ENCODE measurements at places on chromosomes 7 and 10.

DNA sequence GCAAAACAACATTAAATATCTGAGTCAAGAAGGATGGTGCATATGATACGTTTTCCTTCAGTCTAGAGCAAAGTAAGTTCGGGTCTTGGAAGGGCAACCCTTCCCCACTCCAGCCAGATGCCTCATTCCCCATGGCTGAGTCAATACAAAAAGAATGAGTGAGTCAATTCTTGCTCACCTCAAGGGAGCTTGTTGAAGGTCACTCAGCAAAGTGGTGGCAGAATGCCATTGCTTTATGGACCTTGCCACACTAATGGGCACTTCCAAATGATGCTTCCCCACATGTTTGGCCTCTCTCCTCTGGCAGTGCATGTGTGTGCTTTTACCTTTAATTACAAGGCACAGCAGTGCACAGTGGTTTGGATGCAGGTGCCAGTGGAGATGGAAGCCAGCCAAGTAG is 296.5 kb downstream of the SORCS3 start:
- no peak for DNase-seq

DNA sequence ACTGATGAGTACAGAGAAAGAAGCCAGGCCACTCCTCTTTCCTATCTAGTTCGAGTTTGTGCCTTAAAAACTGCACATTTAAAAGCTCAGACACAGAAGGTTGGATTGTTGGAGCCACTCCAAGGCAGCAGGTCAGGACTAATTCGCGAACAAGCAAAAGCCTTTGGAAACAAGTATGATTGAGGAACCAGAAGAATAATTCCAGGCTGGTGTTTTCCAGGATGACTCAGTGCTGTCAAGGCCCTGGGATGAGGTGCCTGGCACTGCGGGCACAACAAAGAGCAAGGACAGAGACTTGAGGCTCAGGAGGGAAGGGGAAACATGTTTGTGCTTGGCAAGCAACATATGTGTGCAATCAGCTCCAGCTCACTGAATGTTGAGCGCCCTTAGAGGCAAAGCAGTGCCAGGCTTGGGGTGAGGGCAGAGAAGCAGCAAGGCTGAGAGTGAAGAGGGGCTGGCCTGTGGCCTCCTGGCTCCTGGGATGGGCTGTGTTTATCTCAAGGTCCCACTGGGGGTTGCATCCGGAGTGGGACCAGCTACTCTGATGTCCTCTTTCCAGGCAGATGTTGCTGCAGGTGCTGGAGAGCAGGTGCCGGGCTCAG is 44.1 kb downstream of the VSTM4 start:
- DNase-seq, result no peak

DNA sequence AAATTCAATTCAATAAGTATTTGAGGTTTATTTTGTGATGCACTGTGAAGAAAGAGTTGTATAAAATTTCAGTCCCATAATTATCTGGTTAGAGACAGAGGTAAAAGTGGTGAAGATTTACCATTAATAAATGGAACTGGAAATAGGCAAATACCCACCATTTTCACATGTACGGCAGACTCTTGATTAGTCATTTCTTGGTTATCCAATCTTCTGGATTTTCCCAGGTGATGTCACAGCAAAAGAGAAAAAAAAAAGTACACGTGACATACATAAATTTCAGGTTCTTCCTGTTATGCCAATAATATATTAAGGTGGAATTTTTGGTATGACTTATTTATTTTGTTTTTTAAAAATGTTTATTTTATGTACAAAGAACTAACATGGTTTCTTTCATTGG is 26.8 kb downstream of the NT5C3A start:
- DNase-seq, result no peak

- no peak for DNase-seq
Observed at GRCh38 chr10:24777196-24777595, 53.5 kb upstream of the ARHGAP21 start.

GRCh38 chr10:13969792-13970140 is 361.0 kb downstream of the FRMD4A start:
- DNase-seq, result no peak

DNA sequence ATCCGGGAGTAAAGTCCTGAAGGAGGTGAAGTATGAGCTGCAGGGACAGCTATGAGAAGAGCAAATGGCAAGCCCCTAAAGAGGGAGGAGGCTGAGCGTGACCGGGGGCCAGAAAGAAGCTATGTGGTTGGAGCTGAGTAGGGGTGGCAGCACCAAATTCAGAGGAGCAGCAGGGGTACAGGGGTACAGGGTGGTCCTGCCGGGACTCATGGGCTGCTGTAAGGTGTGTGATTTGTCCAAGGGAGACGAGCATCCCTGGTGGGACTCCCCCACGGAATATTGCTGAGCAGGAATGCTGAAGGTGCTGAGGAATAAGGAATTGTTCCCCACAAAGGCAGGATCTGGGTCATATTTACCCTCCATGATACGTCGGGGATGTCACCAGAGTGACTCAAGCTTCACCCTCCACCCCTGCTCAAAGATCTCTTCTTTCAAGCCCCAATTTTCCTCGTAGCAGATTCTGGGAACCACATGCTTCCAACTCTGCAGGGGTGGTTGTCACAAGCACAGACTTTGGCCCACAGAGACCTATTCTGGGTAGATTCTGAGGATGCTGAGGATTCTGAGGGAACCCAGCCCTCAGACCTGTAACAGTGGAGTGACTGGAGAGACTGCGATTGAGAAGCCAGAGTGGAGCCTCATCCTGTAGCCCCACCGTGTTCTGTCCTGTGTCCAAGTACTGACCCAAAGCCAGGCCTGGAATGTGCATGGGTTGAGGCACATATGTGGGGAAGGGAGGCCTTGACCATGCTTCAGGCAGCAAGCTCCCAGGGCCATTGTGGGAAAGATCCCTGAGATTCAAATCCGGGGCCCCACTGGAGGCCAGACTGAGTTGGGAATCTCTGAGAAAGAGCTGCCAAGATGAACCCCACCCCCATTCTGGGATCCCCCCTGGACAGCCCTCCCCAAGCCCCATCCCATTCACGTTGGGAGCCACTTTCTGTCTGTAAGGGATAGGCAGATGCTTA is 4.2 kb downstream of the SFTPD start:
- DNase-seq, result no peak

- peak; percentile 82 for DNase-seq
Observed at GRCh38 chr10:72274730-72275350, 1.1 kb downstream of the DDIT4 start.

DNA sequence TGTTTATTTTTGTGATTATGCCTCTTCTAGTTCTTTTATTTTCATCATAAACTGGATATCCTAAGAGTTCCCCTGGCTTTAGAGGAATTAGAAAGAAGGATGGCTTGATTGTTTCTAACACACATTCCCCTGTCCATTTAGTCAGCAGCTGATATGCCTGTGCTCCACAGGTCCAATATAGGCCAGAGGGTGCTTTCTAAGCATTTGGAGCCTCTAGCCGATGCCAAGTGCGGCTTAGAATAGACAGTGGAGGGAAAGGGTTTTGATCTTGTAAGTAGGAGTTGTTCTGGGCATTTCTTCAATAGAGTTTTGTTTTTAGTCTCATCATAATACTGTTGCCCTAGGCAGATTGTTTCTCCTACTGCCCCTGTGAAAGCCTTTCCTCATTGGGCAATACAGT is 6.6 kb downstream of the CYP3A43 start:
- DNase-seq, result no peak

DNA sequence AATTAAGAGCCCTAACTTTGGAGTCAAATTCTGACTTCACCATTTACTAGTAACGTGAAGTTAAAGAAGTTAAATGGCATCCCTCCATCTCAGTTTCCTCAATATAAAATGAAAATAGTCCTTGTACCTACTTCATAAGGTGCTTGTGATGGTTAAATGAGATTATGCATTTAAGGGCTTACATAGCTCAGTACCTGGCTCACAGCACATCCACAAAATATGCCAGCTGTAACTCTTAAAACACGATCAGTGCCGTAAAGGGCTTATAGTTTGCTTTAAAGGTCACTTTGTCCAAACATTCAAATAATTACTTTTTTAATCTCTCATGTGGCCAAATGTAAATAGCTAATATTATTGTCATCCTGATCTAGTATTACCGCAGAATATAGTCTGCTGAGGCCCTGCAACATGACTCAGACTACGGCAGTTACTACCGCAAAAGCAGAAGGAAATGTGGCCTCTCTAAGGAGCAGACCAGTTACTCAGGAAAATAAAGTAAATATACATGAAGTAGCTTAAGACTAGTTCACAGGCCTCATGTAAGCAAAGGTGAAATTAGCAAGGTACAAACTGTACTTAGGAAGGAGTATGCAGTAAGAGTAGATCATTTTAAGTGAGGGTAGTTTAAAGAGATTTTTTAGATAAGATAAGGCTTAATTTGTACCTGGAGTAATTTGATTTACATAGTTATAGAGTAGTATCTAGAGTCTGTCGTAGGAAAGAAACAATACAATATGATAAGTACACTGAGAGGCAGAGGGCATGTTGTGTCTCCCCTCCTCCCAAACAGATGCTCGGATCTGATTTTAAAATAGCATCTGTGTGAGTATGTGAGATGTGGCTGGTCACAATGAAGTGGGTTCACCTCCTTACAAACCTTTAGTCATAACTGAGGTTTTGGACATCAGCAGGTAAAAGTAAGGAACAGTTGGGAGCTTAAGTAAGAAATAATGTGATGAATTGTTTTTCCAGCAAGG is 13.1 kb downstream of the CASP2 start:
- DNase-seq, result no peak

DNA sequence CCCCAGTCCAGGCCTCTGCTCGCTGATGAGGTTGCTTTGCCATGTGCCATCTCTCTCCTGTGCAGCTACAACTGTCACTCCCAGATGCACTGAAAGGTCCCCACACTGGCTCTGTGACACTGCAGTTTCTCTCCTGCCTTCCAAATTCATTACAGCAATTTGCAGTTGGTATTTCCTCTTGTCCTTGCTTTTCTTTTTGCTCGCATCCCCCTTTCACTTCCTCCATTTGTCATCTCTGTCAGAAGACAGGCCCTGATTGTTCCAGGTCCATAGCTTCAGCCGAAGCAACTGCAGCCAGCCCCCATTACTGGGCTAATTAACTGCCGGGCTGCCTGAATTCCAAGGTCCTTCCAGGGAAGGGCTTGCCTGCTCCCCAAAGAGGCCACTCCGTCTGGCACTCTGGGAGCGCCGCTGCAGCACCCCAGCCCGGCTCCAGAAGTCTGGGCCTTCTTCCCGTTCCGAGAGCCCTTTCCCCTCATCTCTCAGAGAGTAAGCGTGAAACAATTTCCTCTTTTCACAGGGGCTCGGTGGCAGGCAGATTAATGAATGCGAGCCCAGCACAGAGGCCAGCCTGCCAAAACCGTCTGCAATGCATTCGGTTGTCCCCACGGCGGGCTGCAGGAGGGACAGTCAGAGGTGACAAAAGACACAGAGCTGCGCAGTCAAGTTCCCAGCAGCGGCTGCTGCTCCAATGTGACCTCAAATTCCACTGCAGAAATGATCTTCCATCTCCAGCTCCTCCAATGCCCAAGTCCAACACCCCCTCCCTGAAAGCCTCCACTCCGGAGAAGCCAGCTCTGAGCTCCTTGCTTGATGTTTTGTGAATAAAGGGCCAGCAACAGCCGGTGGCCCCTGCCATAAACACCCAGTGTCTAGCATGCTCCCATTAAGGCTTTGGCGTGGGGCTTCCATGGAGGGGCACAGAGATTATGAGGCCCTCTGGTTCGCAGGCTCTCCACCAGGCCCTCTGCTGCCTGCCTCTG is 279.4 kb upstream of the HABP2 start:
- peak; percentile 53 for DNase-seq

- no peak for DNase-seq
Observed at GRCh38 chr10:29728541-29729049, 93.8 kb upstream of the SVIL start.

- DNase-seq, result no peak
Observed at GRCh38 chr7:142349670-142350405, 92.0 kb upstream of the PRSS58 start.

DNA sequence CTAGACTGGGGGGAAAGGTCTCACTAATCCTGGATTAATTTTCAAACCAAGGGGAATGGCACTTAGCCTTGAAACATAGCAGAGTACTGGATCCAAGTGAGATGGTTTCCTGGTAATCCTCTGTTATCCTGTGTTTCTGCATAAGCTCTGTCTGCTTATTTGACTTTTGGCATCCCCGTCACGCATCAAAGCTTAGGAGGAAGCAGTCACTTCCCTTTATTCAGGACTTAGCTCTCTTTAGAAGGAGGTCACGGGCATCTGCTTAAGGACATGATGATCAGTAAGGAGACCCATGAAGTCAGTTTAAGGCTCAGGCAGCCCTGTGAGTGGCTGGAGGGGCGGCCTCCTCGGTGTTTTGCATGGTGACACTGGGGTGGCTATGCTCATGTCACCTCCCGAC is 30.0 kb downstream of the TSPAN15 start:
- no peak for DNase-seq

DNA sequence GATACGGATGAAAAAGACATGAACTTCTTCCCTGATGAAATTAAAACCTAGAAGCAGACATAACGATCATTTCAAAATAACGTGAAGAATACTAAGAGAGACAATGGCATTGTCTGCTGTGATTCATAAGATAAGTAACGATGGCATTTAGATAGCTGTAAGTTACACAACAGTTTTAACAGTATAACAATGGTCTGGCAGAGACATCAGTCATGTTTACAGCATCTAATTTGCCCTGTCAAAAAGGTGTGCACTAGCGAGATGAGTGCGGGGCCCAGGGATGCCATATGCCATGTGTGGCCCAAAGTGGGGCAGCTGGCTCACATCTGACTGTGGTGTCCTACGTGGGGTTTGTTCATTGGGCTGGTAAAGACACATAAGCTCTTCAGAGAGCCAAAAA is 55.7 kb upstream of the RHEB start:
- DNase-seq, result no peak

- DNase-seq, result no peak
Observed at GRCh38 chr10:11891776-11892486, 68.8 kb downstream of the PROSER2 start.

DNA sequence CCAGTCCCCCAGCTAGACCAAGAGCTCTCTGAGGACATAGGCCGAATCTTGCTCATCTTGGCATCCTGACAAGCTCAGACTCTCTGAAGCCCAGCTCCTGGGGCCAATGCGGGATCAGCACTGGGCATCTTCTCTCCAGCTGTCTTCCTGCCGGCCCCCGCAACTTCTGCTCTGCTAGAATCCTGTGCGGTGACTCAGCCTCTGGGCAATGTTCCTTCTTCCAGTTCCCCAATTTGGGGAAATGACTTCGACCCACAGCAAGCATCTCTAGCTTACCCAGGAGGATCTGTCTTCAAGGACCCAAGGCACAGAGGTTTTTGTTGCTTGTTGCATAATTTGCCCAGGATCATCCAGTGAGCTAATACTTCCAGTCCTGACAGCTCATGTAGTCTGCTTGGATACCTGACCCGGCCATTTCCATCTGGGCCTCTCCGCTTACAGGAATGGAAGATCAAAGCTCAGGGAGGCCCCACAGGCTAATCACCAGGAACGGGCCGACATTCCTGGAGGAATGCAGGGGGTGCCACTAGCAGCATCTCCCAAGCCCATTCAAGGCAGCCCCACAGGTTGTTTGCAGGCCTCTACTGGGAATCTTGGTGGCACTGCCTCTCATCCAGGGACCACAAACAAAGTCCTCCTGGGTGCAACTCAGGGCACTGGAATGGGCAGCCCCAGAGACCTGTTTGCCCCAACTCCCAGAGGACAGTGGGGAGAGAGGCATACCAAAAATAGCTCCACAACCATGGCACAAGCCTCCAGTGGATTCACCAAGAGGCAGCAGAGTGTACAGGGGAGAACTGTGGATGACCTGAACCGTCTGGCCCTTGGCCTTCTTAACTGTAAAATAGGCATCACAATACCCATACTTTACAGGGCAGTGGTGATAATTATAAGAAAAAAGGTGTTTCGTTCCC is 151.9 kb downstream of the NEURL1 start:
- DNase-seq, result peak; percentile 86

GRCh38 chr7:27161214-27161720 is 4.1 kb downstream of the HOXA9 start:
- peak; percentile 62 for DNase-seq

GRCh38 chr10:88070080-88070880 is 206.9 kb downstream of the PTEN start:
- DNase-seq, result no peak

- no peak for DNase-seq
Observed at GRCh38 chr7:151094675-151095074, 8.4 kb downstream of the AGAP3 start.

Measured in psoas muscle (tissue), 8 donors.